ENCODE measurements at places on chromosomes 1 and 21.

DNA sequence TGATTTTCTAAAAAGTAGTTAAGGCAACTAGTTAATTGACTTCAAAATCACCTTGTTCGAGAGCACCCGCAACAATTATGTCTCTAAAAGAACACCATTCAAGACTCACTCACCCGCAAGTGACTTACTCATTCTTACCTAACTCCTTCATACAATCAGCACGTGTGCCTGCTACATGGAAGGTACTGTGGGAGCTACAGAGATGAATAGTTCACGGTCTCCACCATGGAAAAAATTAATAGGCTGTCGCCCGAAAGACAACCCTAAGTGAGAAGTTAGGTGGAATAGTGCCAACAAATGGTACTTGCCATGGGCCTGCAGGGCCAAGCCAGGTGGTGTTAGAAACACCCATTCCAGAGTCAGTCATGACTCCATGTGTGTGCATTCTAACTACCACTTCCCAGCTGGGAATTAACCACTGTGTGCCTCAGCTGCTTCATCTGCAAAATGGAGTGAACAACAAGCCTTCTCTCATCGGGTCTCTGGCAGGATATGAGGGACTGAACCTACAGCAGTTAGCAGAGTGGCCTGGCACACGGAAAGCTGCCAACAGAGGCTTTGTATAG is 7.1 kb downstream of the SSBP3 start:
- no peak for DNase-seq

GRCh38 chr1:20586953-20587660 is 1.8 kb upstream of the CDA start:
- no peak for DNase-seq

GRCh38 chr1:85264150-85264549 is 4.7 kb upstream of the C1orf52 start:
- DNase-seq = no peak

- DNase-seq = peak; percentile 49
Measured at GRCh38 chr1:152036267-152037216, at the start of gene S100A11. TSS of gene S100A11 (minus strand) at chr1:152037004. CDS start at chr1:152036915, 89 bp downstream.

- no peak for DNase-seq
Measured at GRCh38 chr21:35120631-35121180, 71.6 kb upstream of the RUNX1 start.

DNA sequence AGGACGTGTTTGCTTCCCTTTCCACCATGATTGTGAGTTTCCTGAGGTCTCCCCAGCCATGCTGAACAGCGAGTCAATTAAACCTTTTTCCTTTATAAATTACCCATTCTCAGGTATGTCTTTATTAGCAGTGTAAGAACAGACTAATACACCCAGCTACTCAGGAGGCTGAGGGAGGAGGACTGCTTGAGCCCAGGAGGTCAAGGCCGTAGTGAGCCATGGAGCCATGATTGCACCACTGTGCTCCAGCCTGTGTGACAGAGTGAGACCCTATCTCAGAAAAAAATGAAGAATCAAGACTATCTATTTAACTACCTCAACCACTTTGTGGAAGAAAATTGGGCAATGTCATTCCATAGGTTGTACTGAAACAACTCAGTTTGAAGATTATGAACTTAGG is 54.6 kb upstream of the SEC16B start:
- DNase-seq = no peak

DNA sequence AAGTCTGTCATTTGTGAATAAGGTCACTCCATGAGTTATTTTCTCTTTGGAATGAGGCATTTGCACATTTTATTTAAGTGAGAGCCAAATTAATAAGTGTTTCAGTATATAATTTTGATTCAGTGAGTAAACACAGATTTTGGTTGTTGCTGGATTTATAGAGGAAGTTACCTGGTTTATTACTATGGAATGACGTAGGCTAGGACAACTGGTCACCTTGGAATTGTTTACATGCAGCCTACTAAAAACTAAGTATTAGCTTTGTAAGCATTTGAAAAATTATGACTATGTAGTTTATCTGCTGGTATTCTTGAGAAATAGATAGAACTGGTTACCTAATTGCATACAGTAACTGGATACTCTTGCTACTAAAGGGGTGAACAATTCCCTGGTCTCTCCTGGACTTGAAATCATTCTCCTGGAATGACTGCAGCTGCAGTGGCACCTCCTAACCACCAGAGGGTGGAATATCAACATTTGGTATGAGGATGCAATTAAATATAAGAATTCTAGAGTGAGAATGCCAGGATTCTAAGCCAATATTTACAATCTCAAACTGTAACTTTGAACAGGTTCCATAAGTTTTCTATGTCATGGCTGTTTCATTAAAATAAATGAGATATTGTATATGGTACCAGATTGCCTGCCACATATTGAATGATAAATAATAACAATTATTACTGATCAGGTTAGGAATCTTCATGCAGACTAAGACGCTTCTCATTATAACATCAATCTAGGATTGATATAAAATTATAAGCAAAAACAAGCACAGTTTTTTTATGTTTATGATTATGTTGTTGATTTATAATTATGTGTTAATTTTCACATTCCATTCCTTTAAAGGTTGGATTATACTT is 3.5 kb upstream of the KRTAP27-1 start:
- DNase-seq = peak; percentile 5

Measured in AML-193 (cell line).